ENCODE measurements at places on chromosomes 5 and 9.

- no peaks in the 10 kb centered on the region for H3K4me1 ChIP-seq
- no peaks in the 10 kb centered on the region for H3K27me3 ChIP-seq
- H3K27ac ChIP-seq: no peak overlapping the region
- H3K4me3 ChIP-seq: no peak overlapping the region
Observed at GRCh38 chr5:114010362-114010761, 351.5 kb upstream of the KCNN2 start.

- no peaks in the 10 kb centered on the region for H3K36me3 ChIP-seq
- no peak overlapping the region for H3K4me3 ChIP-seq
- H3K27me3 ChIP-seq: peaks cover 32% of the 10 kb centered on the region
- H3K27ac ChIP-seq: no peak overlapping the region
Observed at GRCh38 chr9:88196142-88196790, 58.0 kb upstream of the SPATA31C2 start.

DNA sequence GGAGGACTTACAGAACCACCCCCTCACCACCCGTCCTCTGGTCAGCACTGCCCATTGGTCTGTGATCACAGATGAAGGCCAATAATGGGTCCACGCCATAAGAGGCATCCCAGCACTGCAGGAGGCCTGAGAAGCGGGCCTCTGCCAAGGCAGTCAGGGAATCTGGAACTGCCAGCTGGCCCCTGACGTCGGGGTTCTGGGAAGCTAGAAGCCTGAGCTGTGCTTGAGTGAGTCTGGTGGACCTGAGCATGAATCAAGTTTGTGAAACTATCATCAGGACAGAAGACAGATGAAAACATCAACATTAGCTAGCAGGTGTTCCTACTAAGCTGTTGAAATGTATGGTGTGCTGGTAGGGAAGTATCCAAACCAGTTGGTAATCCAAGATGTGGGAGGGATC lies 7.8 kb downstream of the ANGPTL2 start:
- no peaks in the 10 kb centered on the region for H3K36me3 ChIP-seq
- H3K4me3 ChIP-seq: no peak overlapping the region
- no peak overlapping the region for H3K27ac ChIP-seq
- H3K27me3 ChIP-seq: peaks cover 19% of the 10 kb centered on the region
- DNase-seq: no peak

- DNase-seq: no peak
- no peak overlapping the region for H3K27ac ChIP-seq
- no peak overlapping the region for H3K4me3 ChIP-seq
- no peaks in the 10 kb centered on the region for H3K4me1 ChIP-seq
- no peaks in the 10 kb centered on the region for H3K36me3 ChIP-seq
- no peaks in the 10 kb centered on the region for H3K27me3 ChIP-seq
Observed at GRCh38 chr9:78614892-78615291, 318.0 kb downstream of the PSAT1 start.

GRCh38 chr9:75604661-75605060 lies 285.8 kb upstream of the PCSK5 start:
- H3K27me3 ChIP-seq: no peaks in the 10 kb centered on the region
- no peaks in the 10 kb centered on the region for H3K4me1 ChIP-seq
- H3K4me3 ChIP-seq: no peak overlapping the region
- no peak overlapping the region for H3K27ac ChIP-seq

- H3K4me1 ChIP-seq: peaks cover 60% of the 10 kb centered on the region
- no peak overlapping the region for H3K4me3 ChIP-seq
- H3K27ac ChIP-seq: peak overlapping the region; percentile 78
- H3K27me3 ChIP-seq: no peaks in the 10 kb centered on the region
- DNase-seq: no peak
Observed at GRCh38 chr5:154276261-154276972, 85.9 kb downstream of the GALNT10 start.

- DNase-seq: no peak
- H3K4me1 ChIP-seq: peaks cover 10% of the 10 kb centered on the region
- no peaks in the 10 kb centered on the region for H3K36me3 ChIP-seq
- no peak overlapping the region for H3K27ac ChIP-seq
Observed at GRCh38 chr5:176741561-176742211, 68.7 kb upstream of the UNC5A start.

GRCh38 chr9:127660886-127661741 lies 45.7 kb upstream of the CFAP157 start:
- DNase-seq: no peak
- peaks cover 4% of the 10 kb centered on the region for H3K36me3 ChIP-seq
- H3K27ac ChIP-seq: no peak overlapping the region
- H3K27me3 ChIP-seq: no peaks in the 10 kb centered on the region

DNA sequence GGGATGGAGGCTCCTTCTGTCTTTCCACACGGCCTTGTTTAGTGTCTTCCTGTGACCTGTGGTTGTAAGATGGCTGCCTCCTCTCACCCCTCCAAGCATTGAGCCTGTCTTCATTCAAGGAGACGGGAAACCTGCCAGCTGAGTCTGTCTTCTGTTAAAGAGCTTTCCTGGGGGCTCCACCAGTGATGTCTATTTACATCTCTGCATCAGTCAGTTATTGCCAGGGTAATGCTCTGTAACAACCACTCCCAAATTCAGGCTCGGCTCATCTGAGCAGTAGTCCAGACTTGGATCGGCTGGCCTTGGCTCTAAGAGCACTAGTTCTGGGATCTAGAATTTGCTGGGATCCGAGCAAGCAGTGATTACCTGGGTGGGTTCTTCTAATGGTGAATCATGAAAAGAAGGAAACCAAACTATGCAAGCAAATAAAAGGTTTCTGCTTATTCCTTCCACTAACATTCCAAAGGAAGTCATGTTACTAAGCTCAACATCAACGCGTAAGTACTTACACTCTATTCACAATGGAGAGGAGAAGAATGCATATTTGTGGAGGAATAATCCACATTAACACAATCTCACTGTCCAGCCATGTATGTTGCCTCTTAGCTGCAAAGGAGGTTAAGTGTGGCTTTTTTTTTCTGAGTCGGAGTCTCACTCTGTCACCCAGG lies 61.7 kb downstream of the GALNT12 start:
- peaks cover 4% of the 10 kb centered on the region for H3K27me3 ChIP-seq
- H3K4me3 ChIP-seq: no peak overlapping the region
- H3K36me3 ChIP-seq: no peaks in the 10 kb centered on the region
- peaks cover 6% of the 10 kb centered on the region for H3K4me1 ChIP-seq
- no peak for DNase-seq

DNA sequence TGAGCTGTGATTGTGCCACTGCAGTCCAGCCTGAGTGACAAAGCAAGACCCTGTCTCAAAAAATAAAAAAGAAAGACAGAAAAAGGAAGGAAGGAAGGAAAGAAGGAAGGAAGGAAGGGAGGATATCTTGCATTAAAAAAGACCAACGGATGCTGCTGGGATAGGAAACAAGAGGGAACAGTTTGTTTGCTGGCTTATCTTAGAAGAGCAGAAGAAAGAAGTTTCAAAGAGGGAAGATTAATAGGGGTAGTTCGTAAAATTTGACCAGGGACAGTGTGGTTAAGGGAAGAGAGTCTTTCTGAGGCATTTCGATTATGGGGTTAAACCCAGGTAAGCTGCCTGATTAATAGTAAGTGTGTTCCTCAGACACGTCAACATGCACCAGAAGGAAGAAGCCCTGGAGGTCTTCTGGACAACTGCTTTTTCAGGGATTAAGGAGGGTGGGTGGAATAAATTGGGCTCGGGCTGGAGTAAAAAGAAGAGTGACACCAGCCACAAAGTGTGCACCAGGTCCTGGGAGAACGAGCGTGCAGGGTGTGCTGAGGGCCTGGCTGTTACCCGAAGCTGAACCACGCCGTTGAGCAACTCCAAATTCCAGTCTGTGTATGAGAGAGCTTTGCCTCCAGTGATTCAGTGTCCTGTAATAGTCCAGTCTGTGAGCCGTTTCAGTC lies 24.8 kb downstream of the FYB1 start:
- peak; percentile 73 for DNase-seq
- peaks cover 12% of the 10 kb centered on the region for H3K36me3 ChIP-seq
- peak overlapping the region; percentile 89 for H3K27ac ChIP-seq

DNA sequence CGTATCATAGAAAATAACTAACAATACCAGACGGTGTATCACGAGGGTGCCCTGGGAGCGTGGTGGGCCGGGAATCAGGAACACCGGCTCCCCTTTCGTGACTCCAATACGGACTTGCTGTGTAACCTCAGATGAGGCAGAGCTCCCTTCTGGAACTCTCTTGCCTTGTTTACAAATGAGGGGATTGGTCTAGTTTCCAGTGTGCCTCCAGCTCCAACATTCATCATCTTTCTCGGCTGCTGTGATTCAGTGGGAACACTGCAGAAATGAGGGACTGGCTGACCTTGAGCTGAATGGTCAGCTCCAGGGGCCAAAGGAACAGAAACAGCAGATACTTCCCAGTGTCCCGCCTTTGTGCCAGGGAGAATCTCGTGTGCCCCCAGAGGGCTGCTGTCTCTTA lies 22.6 kb upstream of the TGFBI start:
- DNase-seq: no peak
- no peak overlapping the region for H3K4me3 ChIP-seq
- H3K27ac ChIP-seq: no peak overlapping the region

GRCh38 chr5:102971676-102972293 lies 148.2 kb downstream of the GIN1 start:
- peaks cover 13% of the 10 kb centered on the region for H3K36me3 ChIP-seq
- DNase-seq: no peak
- H3K27me3 ChIP-seq: no peaks in the 10 kb centered on the region
- no peak overlapping the region for H3K27ac ChIP-seq

GRCh38 chr9:37301042-37301853 lies 121.2 kb upstream of the GRHPR start:
- H3K4me1 ChIP-seq: peaks cover 47% of the 10 kb centered on the region
- H3K36me3 ChIP-seq: peaks cover 33% of the 10 kb centered on the region
- DNase-seq: no peak
- H3K27ac ChIP-seq: peak overlapping the region; percentile 64

DNA sequence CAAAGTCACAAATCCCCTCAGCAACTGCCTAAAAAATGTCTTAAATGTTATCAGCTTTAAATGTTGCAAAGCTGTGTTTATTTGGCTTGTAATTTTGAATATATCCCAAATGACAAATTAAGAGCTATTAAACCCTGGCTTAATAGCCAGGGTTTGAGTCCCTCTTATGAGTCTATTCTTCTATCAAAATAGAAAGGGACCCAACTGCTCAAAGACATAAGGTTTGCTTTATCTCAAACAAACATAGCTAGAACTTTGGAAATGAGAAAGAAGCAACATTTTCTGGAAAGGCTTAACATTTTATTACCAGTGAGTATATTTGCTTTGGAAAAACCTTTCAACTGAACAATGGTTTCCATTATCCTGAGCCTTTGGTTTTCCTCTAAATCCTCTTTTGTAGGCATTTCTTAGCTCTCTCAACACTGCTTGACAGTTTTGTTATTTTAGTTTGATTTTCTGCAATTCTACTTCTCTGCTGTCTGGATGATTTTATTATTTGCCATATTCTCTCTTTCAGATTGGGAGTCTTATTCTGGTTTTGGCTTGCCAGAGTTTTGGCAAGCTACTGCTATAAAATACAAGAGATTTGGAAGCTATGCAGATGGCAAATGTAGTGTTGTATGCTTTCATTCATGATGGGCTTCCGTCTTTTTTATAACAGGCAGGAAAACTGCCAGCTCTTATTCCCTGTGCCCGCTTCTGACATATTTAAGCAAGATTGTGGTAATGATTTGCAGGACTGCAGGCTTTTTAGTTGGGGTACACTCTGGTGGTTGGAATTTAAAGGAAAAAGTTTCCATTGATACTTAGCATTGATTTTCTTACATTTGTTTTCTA lies 734.9 kb downstream of the DTWD2 start:
- no peaks in the 10 kb centered on the region for H3K36me3 ChIP-seq
- H3K4me3 ChIP-seq: no peak overlapping the region
- DNase-seq: no peak
- H3K4me1 ChIP-seq: peaks cover 3% of the 10 kb centered on the region

- no peak overlapping the region for H3K27ac ChIP-seq
- DNase-seq: peak; percentile 78
- H3K27me3 ChIP-seq: peaks cover 55% of the 10 kb centered on the region
- H3K36me3 ChIP-seq: peaks cover 3% of the 10 kb centered on the region
Observed at GRCh38 chr5:181167814-181168488, 20.6 kb downstream of the OR2V2 start.

DNA sequence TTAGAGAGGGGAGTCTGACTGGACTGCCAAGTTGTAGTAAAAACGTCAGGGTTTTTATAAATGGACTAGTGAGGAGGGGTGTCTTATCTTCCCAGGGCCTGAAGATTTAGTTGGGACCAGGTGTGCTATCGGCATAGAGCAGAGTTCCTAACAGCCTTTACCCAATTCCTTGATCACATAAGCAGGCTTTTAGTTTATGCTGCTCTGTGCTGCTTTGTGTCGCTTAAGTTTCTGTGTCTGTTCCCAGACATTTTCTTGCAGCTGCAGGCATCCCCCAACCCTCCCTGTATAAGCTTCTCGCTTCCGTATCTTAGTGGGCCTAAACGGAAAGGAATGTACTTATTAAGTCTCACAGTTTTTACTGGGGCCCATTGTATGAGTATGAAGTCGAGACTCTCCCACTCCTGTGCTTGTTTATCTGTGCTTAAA lies 2.6 kb upstream of the SMC5 start:
- peaks cover 21% of the 10 kb centered on the region for H3K36me3 ChIP-seq
- H3K4me1 ChIP-seq: peaks cover 28% of the 10 kb centered on the region
- H3K4me3 ChIP-seq: no peak overlapping the region

DNA sequence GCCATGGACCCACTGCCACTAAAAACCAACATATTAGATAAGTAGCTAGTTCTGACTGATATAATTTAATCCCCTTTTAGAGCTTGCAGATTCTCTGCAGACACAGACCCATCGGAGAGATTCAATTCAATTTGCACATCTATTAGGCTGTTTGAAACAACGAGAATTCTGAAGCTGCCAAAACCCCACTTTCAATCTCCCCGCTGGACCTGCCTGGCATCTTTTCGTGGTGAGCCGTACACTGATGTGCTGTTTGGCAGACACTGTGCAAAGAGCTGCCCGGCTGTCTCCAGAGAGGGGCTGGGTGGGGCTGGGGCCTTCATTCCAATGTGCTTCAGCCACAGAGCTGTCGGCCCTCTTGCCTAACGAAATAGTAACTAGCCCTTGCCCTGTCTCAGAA lies 42.1 kb upstream of the FAM240B start:
- H3K27me3 ChIP-seq: peaks cover 2% of the 10 kb centered on the region
- H3K4me1 ChIP-seq: no peaks in the 10 kb centered on the region
- no peaks in the 10 kb centered on the region for H3K36me3 ChIP-seq

DNA sequence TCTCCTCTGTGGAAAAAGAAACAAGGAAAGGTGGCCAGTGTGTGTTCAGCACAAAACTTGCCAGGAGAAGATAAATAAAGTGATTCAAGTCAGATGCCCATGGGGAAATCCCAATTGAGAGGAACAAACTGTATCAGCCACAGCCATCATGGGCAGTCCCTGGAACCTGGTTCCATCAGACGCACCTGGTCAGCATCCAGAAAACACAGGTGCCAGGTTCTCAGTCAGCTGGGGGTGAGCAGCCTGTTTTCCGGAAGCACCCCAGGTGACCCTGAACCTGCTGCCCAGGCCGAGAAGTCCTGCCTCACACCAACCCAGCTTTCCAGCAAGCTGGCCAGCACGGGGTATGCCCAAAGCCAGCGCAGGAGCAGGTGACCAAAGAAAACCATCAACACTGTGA lies 30.5 kb downstream of the PTCH1 start:
- peaks cover 28% of the 10 kb centered on the region for H3K27me3 ChIP-seq
- peaks cover 1% of the 10 kb centered on the region for H3K36me3 ChIP-seq
- H3K4me1 ChIP-seq: peaks cover 1% of the 10 kb centered on the region
- H3K27ac ChIP-seq: no peak overlapping the region
- no peak overlapping the region for H3K4me3 ChIP-seq
- DNase-seq: no peak

All from activated CD4-positive, alpha-beta T cell treated with anti-CD3 and anti-CD28 coated beads, Interleukin-2, amount 10 ng/mL, durations not matched to agents 24 days and 14 days (primary cell).